ENCODE measurements at places on chromosomes 16 and 17.

GRCh38 chr17:48598736-48599135 lies 5.2 kb upstream of the HOXB5 start:
- DNase-seq: no peak

GRCh38 chr17:15926039-15926740 lies 18.7 kb upstream of the ADORA2B start:
- no peak for DNase-seq

GRCh38 chr16:4218202-4218601 lies 23.7 kb downstream of the SRL start:
- peak; percentile 82 for DNase-seq

DNA sequence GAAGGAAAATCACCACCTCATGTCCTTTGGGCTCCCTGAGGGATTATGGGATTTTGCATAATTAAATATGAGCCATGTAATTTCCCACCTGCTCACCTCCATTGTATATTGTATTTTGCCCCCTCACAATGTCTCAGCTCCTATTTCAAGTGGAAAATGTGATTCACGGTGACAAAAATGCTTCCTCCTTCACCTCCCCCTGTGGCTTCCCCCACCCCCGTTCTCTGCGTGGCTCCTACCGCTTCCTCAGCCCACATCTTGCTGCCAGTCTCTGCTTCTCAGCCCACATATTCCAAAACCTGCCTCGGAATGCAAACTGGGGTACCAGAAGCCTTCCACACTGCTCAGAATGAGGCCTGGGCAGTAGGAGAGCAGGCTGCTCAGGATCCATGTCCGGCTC lies 394.5 kb upstream of the C16orf82 start:
- no peak for DNase-seq

- no peak for DNase-seq
Measured at GRCh38 chr16:10660950-10661635, 33.6 kb downstream of the TEKT5 start.

- no peak for DNase-seq
Measured at GRCh38 chr17:78557598-78558039, 19.6 kb downstream of the DNAH17 start.

DNA sequence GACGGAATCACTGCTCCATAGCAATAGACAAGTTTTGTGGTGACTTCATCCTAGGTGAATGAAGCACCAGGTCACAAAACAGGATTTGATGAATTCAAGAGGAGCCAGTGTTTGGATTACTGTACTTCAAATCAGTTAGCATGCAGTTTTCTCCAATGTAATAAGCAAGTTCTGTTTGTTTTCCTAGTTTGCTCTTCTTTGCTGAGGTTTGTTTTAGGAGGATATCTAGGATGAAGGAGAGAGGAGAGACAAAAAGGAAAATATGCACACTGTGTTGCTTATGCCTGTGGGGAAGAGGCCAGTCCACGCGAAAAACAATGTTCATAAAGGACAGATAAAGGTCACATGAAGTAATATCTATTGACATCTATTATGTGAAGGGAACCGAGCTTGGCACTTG lies 9.0 kb downstream of the KRT37 start:
- DNase-seq: no peak

DNA sequence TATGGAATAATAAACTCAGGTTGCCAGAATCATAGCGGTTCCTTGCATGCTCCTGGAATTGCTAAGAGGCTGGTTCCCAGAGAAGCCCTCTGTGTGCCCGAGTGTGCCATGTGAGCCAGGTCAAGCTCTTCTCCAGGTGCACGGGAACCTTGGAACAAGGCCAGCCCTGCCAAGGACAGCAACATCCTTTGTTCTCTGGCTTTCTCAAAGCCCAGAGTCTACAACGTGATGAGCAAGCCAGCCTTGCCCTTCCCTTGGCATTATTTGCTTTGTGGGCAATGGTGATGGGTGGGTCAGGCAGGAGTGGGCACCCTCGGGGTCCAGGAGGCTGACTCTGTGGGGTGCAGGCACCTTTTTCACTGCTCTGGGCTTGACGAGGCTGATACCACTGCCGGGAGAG lies 14.2 kb upstream of the SEC14L1 start:
- DNase-seq: peak; percentile 56

DNA sequence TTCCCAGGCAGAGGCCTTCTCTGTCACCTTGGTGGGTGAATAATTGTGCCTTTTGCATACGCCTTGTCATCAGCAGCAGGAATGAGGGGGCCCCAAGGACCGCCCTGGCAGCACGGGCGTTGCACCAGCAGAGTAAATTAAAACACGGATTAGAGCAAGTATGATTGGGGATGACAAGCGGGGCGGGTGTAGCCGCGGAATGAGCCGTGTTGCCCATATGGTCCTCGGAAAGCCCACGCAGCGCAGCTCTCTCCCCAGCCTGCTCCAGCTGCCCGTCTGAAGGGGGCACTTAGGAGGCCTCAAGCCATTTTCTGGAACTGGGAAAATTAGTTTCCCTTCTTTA lies 299.4 kb upstream of the IRX3 start:
- no peak for DNase-seq

- DNase-seq: no peak
Measured at GRCh38 chr17:64187093-64187895, 57.4 kb upstream of the ERN1 start.

DNA sequence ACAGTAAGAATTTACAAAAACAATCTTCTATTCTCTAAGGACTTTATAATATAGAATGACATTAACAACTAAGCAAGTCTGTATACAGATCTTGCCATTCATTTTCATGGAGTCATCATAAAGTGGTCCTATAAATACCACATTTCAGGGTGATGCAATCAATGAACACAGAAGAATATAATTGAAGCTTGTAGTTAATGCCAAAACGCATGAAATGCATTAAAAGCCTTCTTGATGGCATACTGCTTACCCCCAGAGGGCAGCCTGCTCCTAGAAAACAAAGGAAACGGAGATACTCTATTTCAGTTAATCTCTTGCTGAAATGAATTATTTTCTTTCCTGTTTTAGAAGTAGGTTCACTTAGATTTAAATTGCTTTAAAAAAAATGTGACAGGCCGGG lies 45.2 kb upstream of the STAC2 start:
- no peak for DNase-seq

DNA sequence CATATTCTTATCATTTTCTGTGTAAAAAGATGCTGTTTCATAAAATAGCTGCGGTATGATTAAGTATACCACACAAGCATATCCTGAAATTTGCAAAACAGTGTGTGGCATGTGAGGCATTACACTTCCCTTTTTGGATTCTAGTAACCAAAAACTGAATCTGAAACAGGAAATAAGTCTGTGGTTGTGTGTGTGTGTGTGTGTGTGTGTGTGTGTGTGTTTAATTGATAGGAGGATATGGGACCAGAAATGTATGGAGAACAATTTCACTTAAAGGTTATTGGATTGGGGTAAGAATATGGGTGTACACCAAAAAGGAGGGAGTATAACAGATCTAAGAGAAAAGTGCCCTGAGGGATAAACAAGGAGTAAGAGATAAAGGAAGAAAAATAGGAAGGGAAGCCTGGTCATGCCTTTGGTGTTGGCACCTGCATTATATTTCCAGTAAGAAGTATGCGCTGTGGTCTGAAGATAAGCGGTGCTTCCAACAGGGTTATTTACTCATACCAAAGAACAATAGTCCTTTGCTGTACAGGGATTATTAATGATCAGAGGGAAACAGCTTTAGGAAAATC lies 4.0 kb downstream of the LYRM1 start:
- no peak for DNase-seq

DNA sequence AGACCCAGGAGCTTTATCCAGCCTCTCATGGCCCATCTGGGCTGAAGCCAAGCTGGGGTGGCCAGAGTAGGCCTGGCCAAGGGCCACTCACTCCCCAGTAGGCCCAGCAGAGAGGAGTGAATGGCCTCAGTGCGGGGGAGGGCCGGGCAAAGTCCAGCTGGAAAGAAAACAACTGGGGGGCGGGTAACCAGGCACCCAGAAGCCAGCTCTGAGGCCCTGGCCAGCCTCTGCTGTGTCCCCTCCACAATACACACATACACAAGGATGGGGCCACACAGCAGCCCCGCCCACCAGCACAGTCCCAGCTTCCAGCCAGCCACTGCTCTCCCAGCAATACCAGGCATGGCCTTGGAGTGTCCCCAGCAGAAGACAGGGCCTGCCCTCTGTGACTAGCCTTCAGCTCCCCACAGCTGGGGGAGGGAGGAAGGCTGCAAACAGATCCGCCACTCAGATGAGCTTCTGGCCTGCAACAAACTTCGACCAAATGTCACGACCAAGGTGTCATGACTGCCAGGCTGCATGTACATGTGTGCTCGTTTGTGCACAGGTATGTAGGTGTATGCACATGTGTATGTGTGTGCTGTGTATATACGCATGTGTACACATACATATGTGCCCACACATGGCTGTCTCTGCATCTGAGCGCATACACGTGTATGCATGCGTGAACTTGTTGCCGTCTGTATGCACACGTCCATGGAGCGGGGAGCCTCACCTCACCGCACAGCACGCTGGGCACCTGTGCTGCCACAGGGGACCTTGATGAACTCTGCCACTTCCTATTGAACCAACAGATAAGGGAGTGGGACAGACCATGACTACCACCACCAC lies 5.0 kb downstream of the CARHSP1 start:
- DNase-seq: no peak

- DNase-seq: no peak
Measured at GRCh38 chr16:12422233-12422632, 381.5 kb downstream of the CPPED1 start.

GRCh38 chr16:81492965-81493754 lies 48.6 kb downstream of the CMIP start:
- no peak for DNase-seq

GRCh38 chr17:74176546-74177001 lies 26.9 kb upstream of the RPL38 start:
- peak; percentile 88 for DNase-seq

- DNase-seq: no peak
Measured at GRCh38 chr16:81523387-81524115, 78.9 kb downstream of the CMIP start.

- DNase-seq: no peak
Measured at GRCh38 chr17:69231521-69231920, 2.9 kb upstream of the ABCA10 start.

GRCh38 chr16:24677388-24677787 lies 52.1 kb upstream of the TNRC6A start:
- DNase-seq: no peak

- no peak for DNase-seq
Measured at GRCh38 chr17:38463451-38463858, 35.2 kb downstream of the ARHGAP23 start.

GRCh38 chr16:87351320-87351698 lies 32.3 kb downstream of the FBXO31 start:
- DNase-seq: no peak

GRCh38 chr17:63442549-63443035 lies 3.5 kb downstream of the CYB561 start:
- no peak for DNase-seq

DNA sequence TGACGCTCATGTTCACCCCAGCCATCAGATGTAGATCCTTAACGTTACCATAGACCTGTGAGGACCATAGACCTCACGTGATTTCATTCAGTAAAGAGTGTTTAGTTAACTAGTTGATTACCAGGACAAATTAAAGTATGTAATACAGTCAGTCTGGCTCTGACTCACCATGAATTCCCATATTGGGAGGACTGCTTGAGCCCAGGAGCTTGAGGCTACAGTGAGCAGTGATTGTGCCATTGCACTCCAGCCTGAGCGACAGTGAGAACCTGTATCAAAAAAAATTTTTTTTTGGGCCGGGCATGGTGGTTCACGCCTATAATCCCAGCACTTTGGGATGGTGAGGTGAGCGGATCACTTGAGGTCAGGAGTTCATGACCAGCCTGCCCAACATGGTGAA lies 13.5 kb upstream of the FA2H start:
- no peak for DNase-seq

DNA sequence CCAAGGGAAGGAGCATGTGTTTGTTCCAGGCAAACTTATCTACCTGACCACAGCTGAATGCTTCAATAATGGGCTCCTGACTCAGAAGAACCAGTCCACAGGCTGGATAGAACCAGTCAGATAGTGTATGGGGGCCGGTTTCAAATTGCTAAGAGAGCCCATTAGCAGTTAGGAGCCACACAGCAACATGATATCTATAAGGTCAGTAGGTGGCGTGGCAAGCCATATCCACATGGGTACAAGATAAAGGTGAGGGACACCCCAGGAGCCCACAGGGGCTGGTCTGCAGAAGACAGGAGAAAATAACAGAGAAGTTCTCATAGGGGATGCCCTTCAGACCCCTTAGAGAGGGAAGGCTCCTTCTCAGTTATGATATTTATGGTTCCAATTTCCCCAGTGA lies 31.6 kb upstream of the CDRT15 start:
- no peak for DNase-seq

GRCh38 chr16:24839347-24839972 lies 6.3 kb upstream of the SLC5A11 start:
- DNase-seq: no peak

DNA sequence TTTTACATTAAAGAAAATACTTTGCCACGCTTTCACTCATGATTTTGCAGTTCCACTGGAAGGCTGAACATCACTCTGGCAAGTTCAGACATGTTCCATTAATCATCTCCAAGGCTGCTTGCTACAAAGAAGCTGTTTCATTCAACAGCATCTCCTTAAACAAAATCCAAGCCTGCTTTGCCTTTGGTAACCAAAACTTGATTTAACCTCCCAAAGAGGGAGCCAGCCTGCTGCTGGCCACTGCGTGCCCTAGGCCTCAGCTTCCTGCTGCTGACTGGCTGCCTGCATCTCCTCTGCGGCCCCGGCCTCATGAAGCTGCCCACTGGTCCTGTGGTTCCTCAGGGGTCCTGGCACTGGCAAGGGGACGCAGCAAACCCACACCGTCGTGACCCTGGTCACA lies 31.8 kb downstream of the ANKRD11 start:
- no peak for DNase-seq

- DNase-seq: no peak
Measured at GRCh38 chr16:68833251-68833650, 10.1 kb upstream of the TANGO6 start.

DNA sequence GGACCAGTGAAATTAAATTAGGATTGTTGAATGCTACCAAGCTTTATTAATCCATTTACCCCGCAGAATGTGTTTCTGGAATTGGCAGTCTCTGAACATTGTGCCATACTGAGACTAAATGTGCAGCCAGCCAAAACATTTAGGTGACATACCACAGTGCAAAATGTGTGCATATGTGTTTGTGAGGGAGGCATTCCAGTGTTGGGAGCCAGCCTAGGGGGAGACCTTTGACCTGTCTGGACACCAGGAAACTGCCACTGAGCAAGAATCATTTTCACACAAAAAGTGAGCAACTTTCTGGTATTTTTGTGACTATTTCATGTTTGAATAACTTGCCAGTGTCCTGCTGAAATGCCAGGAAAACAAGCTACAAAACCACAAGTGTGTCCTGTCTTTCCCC lies 64.7 kb upstream of the SLC12A3 start:
- no peak for DNase-seq

Data from NCI-H1417 (cell line).